ENCODE measurements at places on chromosomes 4 and X.

DNA sequence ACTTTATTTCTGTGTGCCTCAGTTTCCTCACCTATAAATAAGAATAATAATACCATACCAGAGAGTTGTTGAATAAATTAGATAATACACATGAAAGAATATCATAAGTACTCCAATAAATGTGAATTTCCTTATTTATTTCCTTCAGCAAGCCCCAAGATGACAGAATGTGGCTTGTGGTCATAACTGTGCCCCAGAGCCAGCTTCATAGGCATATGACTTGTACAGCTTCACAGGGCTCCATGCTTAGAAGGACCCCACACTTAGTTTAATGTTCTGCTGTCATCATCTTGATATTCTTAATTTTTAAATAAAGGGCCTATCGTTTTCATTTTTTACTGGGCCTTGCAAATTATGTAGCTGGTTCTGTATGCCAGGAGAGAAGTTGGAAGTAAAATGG lies 25.3 kb downstream of the VSIG4 start:
- DNase-seq: no peak

- DNase-seq: no peak
These were observed 35.8 kb upstream of the PRDM8 start for GRCh38 chr4:80161413-80162058.

DNA sequence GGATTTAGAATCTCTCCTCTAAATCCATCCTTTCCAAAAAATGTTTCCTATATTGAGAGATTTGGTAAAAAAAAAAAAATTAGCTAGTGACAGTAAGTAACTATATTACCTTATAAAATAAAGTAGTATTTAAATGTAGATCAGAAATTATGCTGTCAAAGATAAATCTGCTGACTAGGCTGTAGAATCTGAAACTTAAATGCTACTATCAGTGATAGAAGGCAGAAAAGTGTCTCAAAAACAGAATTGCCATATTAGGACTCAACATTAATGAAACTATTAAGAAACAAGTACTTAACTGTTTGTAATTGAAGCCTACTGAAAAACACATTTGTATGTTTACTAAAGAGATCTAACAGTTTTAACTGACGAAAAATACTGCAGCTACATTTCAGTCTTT lies 8.3 kb downstream of the TAF9B start:
- DNase-seq: no peak

DNA sequence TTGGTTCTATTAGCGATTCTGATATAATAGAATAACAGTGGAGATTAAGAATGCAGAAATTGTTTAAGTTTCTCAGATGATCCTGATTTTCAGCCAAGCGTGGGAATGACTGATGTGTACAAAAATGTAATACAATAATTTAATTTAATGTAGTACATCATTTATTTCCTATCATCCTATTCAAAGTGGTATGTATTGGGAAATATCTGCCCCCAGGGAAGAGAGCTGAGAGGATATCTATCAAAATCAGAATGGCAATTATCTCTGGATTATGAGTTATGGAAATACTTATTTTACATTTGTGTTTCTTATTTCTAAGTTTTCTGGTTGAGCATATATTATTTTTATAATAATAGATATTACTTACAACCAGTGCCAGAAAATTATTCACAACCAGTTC lies 3.9 kb downstream of the FABP2 start:
- no peak for DNase-seq

DNA sequence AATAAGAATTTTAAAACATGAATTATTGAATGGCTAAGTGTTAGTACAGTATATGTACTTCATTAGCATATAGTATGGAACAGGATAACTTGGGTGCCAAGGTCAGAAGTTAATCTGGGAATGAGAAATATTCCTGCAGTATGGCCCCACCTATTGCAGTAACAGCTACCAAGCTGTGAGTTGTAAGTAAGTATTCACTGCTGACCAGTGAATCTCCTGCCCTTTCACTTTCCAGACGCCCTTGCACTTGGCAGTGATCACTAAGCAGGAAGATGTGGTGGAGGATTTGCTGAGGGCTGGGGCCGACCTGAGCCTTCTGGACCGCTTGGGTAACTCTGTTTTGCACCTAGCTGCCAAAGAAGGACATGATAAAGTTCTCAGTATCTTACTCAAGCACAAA lies 105.1 kb downstream of the NFKB1 start:
- no peak for DNase-seq

- DNase-seq: peak; percentile 69
These were observed 20.0 kb upstream of the VCX2 start for GRCh38 chrX:8191022-8191421.

DNA sequence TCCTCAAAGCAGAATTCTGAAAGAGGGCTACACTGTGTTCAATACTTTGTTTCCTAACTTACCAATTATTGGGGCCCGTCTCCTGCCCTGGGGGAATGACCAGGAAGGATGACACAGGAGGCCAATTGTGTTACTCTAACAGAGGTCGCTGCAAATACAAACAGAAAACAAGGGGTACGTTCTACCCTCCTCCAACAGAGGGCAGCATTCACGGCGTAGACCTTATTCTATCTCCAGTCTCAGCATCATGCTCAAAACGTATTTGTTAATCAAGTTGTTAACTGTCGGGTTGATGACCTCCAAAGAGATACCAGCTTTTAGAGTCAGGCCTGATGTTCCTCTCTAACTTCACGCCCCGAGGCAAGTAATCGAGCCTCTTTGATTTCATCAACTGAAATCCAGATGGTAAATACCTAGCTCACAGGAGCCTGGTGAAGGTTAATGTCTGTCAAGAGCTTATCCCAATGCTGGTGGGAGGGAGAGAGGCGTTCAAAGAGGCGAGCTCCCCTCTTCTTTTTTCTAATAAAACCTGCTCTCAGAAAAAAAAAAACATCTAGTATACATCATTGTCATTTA lies 181.0 kb upstream of the KCNIP4 start:
- DNase-seq: no peak

GRCh38 chrX:97751735-97752134 lies 868.0 kb downstream of the RPA4 start:
- peak; percentile 60 for DNase-seq

Data from RWPE2 (cell line).